ENCODE measurements at places on chromosomes 3 and 15.

GRCh38 chr15:57859130-57859685, 152.7 kb downstream of the POLR2M start:
- no peak for DNase-seq

DNA sequence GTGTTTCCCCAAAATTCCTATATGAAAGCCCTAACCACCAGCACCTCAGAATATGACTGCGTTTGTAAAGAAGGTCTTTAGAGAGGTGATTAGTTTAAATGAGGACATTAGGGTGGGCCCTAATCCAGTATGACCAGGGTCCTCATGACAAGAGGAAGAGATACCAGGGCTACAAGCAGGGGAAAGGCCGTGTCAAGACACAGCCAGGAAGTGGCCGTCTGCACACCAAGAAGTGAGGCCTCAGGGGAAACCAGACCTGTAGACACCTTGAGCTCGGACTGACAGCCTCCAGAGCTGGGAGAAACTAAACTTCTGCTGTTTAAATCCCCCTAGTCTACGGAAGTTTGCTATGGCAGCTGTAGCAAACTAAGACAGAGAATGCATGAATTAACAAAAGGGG, 14.2 kb downstream of the KIF7 start:
- no peak for DNase-seq

DNA sequence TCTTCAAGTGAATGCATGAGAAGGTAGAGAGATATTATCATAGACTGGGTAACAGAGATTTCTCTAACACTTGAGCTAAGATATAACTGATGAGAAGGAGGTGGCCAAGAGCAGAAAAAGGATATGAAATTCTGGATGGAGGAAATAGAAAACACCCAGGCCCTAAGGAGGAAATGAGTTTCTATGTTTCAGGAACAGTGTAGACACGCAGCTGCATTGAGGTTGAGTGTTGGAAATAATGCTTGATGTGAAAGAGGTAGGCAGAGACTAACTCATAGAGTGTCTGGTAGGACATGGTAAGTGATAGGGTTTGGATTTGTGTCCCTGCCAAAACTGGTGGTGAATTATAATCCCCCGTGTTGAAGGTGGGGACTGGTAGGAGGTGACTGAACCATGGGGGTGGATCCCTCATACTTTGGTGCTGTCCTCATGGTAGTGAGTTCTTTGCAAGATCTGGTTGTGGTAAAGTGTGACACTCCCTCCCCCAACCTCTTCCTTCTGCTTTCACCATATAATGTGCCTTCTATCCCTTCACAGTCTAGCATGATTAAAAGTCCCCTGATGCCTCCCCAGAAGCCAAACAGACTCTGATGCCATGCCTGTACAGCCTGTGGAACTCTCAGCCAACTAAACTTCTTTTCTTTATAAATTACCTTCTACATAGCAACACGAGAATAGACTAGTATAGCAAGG, 787.3 kb downstream of the EDEM1 start:
- no peak for DNase-seq

- DNase-seq = no peak
Observed at GRCh38 chr3:24952388-24952787, 457.7 kb upstream of the THRB start.

DNA sequence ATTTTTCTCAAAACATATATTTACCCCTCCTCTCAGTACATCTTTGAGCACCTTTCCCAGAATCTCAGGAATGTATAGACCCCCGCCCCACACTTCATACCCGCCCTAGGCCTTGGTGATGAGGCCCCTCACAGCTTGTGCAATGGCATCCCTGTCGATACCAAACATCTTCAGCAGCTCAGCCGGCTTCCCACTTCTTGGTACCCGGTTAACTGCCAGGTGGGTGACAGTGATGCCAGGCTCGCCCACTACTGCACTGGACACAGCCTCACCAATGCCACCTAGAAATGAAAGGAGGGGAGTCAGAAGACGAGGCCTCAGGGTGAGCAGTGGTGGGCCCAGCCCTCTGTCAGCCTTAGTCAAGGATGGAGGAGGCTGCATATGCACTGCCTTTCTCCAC, 30.2 kb downstream of the TKT start:
- no peak for DNase-seq

GRCh38 chr15:75751116-75751875, 38.6 kb upstream of the CSPG4 start:
- DNase-seq = no peak

DNA sequence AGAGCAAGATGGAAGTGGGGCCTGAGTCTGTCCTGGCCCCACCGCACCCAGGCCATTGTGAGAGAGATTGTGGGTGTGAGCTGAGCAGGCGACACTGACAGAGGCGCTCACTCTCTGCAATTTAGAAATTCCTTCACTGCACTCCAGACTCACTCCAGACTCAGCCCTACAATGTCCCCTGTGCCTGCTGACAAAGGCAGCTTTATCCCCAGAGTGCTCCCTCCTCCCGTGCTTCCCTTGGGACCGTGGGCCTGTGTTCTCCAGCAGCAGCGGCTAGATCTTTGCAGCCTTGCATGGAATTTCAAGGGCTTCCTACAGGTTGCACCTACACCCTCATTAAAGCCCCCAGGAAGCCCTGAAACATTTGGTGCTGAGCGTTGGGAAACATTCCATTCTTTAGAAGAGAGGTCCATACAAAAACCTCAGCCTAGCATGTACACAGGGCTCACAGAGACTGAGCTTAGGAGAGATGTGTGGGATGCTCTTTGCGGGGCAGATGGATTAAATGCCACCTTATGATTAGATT, 1.3 kb upstream of the IL16 start:
- DNase-seq = no peak

- no peak for DNase-seq
Observed at GRCh38 chr15:62985768-62986167, 56.8 kb upstream of the TPM1 start.

- DNase-seq = no peak
Observed at GRCh38 chr3:58251631-58252035, 14.0 kb downstream of the ABHD6 start.

DNA sequence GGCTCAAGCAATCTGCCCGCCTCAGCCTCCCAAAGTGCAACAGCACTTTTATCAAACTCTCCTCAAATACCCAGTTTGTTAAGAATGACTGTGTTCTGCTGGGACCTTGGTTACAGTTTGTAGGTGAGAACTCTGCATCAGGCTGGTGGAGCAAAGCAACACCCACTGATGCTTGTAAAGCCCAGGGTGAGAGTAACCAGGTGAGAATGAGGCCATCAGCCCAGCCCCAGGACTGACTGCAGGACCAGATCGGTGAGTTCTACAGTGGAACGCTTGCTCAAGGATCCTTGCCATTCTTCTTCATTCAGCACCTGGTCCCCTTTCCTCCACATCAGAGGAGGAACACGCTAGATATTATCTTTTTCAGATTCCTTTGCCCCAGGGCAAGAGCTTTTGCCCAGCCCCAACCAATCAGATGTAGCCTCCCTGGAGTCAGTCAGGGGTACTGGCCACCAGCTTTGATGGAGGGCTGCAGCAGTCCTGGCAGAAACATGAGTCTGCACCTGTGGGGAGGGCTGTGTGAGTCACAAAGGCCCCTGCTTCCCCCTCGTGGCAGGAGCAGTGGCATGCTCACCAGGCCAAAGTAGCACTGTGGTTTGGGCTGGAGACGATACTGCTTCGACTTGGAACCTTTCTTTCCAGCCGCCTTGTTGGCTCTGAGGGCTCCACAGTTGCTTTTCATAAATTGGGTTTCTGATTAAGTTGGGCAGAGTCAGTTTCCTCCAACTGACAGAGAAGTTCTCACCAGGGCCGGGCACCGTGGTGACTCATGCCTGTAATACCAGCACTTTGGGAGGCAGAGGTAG, 3.5 kb upstream of the SHISA5 start:
- DNase-seq = peak; percentile 49
